ENCODE measurements at places on chromosomes 5 and 9.

DNA sequence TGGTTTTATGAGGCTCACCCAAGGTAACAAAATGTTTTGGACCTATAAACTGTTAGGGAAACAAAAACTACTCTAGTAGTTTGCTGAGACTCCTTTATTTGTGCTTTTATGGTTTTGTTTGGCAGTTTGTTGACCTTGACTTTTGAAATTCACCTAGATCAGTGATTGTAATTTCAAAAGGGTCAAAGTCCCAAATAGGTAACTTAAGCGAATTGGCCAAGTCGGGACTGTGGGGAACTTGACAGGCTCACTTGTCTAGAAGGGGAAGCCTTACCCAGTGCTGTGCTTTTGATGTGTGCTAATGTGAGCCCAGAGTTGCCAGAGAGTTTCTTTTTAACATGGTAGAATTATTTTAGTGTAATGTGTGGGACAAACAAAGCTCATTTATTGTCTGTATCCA, 87.2 kb upstream of the SGCD start:
- no peak for DNase-seq

- no peak for DNase-seq
Observed at GRCh38 chr9:6552033-6552432, 93.5 kb downstream of the GLDC start.

DNA sequence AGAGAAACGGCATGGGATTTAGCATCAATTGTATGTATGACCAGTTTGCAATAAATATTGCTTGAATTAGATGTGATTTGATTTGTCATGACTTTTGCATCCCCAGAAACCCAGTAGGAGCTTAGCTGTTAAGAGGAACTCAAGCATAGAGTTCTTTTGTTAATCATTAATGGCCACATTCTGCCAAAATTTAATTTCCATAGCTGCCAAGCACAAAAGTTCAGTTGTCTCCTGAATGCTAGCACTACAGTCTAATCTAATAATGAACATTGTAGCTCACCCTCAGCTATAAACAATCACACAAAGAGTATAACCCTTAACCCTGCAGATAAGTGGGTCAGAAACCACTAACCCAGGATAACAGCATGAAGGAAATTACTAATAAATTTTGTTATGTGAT, 169.8 kb upstream of the GRAMD2B start:
- no peak for DNase-seq

- no peak for DNase-seq
Observed at GRCh38 chr9:128886211-128886891, 4.4 kb downstream of the LRRC8A start.

DNA sequence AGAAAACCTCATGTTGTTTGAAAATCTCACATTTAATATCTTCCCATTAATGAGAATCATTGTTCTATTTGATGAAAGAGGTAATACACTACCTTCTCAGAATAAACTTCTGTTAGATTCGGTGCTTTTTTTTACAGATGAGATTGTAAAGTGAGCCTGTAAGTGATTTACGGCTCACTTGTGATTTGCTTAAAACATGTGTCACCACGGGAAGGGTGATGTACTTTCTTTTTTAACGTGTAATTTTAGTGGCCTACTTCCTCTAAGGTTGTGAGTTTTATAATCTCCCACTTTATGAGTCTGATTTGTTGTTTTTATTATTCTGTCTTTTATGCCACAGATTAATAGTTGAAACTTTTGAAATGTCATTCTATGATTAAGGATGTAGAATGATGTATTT, 15.9 kb downstream of the ANXA1 start:
- DNase-seq, result no peak

DNA sequence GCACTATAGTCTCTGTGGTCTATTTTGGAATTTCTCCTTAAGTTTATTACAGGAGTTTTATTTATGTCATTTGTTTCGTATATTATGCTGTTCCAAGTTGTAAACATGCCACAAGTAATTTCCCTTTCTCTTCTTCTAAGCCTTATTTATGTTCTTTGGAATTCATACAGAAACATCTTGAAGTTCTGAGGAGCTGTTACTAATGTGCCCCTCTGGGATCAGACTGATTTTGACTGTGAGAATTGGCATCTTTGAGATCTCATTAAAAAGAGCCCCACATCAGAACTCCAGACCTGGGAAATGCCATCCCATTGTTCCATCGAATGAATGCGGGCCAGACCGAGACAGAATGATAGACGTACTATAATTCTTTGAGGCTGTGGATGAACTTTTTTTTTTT, 138.8 kb upstream of the CD180 start:
- DNase-seq, result no peak

DNA sequence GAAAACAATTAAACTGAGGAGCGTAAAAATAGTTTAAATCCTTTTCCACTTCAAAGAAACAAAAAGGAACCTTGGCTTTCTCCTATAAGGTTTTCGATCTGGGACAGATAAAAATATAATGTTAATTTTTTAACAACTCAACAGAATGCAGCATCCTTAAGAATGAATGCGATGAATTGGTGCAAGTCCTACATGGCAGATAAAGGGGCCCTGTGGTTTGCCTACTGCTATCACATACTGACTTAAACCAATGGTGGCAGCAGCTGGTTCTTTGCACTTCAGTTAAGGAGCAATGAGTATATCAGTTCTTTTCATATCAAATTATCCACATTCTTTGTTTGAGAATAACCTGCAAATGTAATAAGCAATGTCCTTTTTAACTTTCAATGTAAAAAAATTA, 12.4 kb upstream of the TYRP1 start:
- DNase-seq, result no peak

- no peak for DNase-seq
Observed at GRCh38 chr5:99721506-99721905, 792.7 kb upstream of the CHD1 start.

- DNase-seq, result no peak
Observed at GRCh38 chr9:113587471-113588031, 124.0 kb downstream of the RGS3 start.

DNA sequence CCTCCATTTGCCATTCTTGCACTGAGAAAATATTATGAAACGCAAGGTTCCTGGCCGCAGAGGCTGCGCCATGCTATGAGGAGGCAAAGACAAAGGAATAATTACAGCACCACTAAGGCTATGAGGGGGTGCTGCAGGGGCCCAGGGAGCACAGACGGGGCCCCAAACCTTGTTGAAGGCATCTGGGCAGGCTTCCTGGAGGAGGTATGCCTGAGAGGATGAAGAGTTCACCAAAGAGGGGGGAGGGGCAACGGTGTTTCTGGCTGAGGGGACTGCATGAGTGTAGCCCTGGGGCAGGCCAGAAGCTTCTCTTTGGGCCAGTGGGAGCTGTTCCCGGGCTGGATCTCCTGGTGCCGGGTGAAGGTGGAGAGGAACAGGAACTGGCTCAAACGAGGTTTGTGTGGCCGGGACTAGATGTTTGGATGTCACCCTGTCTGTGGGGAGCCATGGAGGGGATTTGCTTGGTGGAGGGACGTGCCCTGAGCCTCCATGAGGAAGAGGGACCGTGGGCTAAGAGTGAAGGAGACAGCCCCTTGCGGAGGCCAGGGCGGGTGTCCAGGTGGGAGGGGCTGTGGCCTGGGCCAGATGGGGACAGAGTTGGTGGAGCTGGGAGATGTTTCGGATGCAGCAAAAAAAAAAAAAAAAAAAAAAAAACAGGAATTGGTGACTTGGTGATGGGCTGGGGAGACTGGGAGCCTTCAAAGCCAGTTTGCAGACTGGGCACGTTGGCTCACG, 28.2 kb downstream of the PTGES start:
- no peak for DNase-seq

DNA sequence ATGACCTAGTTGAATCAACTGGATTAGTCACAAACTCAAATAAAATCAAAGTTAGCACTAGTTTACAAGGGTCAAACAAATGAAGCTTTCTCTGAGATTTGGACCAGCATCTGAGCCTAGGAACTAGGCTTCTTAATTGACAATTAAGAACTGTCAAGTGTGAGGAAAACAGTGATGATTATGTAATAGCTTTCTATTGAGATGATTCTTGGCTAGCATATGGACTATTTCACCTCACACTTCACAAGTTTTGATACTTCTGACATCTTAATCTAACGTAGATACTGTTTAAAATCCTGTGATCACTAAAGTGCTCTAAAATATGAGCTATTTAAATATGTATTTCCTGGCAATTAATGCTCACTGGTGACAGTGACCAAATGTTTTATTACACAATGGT, 542.9 kb downstream of the EFNA5 start:
- DNase-seq, result no peak

DNA sequence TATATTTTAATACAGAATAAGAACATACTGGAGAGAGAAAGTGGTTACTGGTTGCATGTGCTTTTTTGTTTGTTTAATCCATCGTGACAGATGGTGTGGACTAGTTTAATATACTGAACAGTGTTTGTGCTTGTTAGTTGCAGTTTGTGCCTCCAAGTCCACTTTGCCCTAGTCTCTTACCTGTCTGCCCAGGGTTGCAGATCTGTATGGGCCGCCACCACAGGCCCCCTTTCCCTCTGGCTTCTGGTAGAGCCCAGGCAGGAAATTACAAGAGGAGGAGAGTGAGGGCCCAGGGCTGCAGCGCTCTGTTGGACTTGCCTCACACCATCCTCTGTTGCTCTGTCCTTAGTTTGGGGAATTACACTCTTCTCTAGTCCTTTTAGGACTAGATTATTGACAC, 166.4 kb downstream of the KDM4C start:
- DNase-seq, result no peak

DNA sequence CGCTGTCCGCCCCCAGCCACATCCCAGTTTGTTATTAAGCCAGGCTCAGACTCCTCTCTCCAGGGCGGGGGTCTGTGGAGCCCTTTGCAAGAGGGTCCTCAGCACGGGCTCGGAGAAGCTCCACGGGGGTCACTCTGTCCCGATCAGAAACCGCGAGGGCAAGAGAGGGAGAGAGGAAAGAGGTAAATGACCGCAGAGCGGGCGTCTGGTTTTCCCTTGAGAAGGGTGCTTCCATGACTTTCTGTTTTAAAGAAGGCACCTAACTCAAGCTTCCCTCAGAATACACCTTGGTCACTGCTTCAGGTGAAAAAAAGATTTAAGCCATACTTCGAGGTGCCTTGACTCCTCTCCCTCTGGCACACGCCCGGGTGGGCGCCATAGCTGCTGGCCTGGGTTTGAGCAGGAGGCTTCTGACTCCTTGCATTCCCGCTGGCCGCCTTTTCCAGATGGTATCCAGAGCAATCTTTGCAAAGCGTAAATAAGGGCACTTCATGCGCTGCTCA, 5.8 kb upstream of the TERT start:
- no peak for DNase-seq

DNA sequence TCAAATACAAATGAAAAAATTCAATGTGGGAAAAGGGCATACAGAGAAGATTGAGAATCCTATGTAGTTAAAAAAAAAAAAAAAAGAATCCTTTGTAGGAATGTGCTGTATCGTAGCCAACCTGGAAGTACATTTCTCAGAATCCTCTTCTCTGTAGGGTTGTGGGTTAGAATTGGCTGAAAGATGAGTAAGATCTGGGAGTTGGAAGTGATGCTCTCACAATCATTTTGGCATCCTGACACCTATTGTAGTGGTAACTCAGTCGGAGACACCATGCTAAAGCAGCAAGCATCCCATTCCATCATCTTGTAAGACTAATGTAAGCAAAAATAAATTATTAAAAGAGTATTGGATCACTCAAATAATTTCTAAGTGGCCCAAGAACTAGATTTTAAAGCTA, 30.6 kb downstream of the MRPL22 start:
- no peak for DNase-seq

GRCh38 chr5:45281081-45281480, 415.1 kb downstream of the HCN1 start:
- DNase-seq, result no peak

GRCh38 chr9:107971241-107971640, 481.7 kb upstream of the KLF4 start:
- no peak for DNase-seq

- no peak for DNase-seq
Observed at GRCh38 chr5:30337084-30337573, 856.4 kb upstream of the CDH6 start.

DNA sequence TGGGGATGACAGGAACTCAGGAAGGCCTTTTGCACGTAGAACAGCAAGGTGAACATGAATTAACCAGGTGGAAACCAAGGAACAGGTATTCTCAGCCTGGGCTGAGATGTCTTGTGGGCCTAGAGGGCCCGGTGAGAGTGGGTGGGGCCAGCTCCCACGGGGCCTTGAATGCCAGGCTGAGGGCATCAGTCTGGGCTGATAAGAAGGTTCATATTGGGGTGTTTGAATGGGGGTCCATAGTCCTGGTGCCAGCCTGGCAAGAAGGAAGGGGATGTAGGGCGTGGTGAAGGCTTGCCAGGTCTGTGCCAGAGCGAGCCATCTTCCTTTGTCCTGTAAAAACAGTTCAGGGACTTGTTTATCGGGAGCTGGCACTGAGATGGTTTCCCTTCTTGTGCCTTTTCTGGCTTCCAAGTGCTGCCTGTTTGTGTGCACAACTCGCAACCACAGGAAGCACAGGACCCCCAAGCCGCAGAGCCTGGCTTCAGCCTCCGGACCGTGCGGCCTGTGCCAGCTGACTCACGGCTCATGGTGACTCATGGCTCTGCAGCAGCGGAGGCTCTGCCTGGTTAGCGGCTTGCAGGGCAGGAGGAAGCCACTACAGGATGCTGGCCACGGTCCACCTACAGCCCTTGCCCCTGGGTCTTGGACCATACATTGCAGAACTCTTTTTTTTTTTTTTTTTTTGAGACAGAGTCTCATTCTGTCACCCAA, 2.4 kb downstream of the CARD19 start:
- DNase-seq, result no peak

GRCh38 chr5:175614223-175614815, 43.6 kb upstream of the HRH2 start:
- no peak for DNase-seq

GRCh38 chr5:166356096-166356495, 1935.3 kb upstream of the WWC1 start:
- DNase-seq, result no peak

DNA sequence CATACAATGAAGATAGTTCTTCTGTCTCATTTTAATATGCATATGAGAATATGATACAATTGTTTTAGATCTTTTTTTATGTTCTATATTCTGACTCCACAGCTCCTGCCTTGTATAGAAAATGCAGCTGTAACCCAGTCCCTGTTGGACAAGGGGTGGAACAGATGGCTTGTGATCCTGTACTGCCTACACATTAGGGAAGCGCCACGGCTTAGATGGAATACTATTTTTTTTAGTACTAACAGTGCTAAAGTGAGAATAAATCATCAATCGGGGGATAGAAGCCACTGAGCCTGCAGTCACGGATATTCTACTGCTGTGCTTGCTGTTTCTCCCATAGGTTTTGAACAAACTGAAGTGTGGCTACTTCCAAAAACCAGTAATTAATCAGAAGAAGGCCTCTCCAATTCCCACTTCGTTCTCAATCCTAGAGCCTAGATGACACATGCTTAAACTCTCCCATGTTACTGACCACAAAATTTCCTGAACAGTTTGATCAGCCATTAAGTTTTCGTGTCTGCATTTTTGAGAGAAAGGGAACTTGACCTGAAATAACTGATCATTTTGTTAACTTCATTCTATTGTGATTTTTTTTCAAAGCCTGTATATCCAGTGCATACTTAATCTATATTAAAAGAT, 150.3 kb downstream of the CDH18 start:
- DNase-seq, result no peak

- DNase-seq, result no peak
Observed at GRCh38 chr5:132473668-132474067, 16.9 kb downstream of the IRF1 start.

Data from effector CD8-positive, alpha-beta T cell (primary cell).